HepG2 (cell line): ENCODE measurements at places on chromosomes 7 and 10. TPM values are rescaled to one million over a fixed set of nuclear protein-coding genes. Genes with fewer than 3 reads are reported as not detected.
A peak's percentile ranks its signal among the peaks of the same experiment; 100 is the strongest.

- no peaks in the 10 kb centered on the region for H3K4me1 ChIP-seq
- H3K27ac ChIP-seq = no peak overlapping the region
- no peak for DNase-seq
- H3K27me3 ChIP-seq = no peaks in the 10 kb centered on the region; the same call in 1 of the 2 replicates
- H3K36me3 ChIP-seq = no peaks in the 10 kb centered on the region
- H3K4me3 ChIP-seq = no peak overlapping the region
Measured at GRCh38 chr10:94251568-94251967, 111.2 kb downstream of the NOC3L start.

- H3K27me3 ChIP-seq = no peaks in the 10 kb centered on the region
- no peak overlapping the region for H3K4me3 ChIP-seq
- no peaks in the 10 kb centered on the region for H3K36me3 ChIP-seq
- peak; percentile 68 for DNase-seq
- H3K27ac ChIP-seq = no peak overlapping the region
Measured at GRCh38 chr10:70578371-70578947, 24.1 kb downstream of the PRF1 start.

GRCh38 chr10:121702351-121703320 is 104.4 kb upstream of the FGFR2 start:
- DNase-seq = peak; percentile 3
- H3K27me3 ChIP-seq = no peaks in the 10 kb centered on the region
- no peak overlapping the region for H3K27ac ChIP-seq
- peaks cover 16% of the 10 kb centered on the region for H3K4me1 ChIP-seq

DNA sequence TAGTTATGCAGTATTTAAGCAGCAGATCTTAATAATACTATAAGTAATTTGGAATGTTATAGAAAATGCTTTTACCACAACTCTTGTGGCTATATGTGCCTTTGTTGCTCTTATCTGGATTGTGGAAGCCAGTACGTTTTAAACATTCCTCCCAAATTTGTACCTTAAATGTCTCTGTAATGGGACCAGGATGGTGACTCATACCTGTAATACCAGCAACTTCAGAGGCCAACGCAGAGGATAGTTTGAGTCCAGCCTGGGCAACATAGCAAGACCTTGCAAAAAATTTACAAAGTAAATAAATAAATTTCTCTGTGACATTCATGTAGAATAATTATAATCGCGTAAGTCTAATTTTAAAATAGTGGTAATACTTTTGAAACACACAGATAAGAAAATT is 283.1 kb downstream of the POM121L12 start:
- no peak for DNase-seq
- H3K27me3 ChIP-seq = no peaks in the 10 kb centered on the region; the same call in 1 of the 2 replicates
- no peak overlapping the region for H3K4me3 ChIP-seq
- no peaks in the 10 kb centered on the region for H3K36me3 ChIP-seq

GRCh38 chr7:21113609-21114415 is 314.1 kb upstream of the SP4 start:
- no peaks in the 10 kb centered on the region for H3K4me1 ChIP-seq
- H3K36me3 ChIP-seq = no peaks in the 10 kb centered on the region
- DNase-seq = no peak
- H3K4me3 ChIP-seq = no peak overlapping the region
- H3K27ac ChIP-seq = no peak overlapping the region

GRCh38 chr7:22660732-22661131 is 66.3 kb upstream of the IL6 start:
- H3K27ac ChIP-seq = no peak overlapping the region
- no peaks in the 10 kb centered on the region for H3K27me3 ChIP-seq
- H3K36me3 ChIP-seq = no peaks in the 10 kb centered on the region
- no peaks in the 10 kb centered on the region for H3K4me1 ChIP-seq
- H3K4me3 ChIP-seq = no peak overlapping the region
- peak; percentile 4 for DNase-seq

The CTAGE8 gene
- total RNA-seq = not detected in 2 replicates
